Activated naive CD4-positive, alpha-beta T cell (primary cell): ENCODE measurements at places on chromosomes 16 and 17.

DNA sequence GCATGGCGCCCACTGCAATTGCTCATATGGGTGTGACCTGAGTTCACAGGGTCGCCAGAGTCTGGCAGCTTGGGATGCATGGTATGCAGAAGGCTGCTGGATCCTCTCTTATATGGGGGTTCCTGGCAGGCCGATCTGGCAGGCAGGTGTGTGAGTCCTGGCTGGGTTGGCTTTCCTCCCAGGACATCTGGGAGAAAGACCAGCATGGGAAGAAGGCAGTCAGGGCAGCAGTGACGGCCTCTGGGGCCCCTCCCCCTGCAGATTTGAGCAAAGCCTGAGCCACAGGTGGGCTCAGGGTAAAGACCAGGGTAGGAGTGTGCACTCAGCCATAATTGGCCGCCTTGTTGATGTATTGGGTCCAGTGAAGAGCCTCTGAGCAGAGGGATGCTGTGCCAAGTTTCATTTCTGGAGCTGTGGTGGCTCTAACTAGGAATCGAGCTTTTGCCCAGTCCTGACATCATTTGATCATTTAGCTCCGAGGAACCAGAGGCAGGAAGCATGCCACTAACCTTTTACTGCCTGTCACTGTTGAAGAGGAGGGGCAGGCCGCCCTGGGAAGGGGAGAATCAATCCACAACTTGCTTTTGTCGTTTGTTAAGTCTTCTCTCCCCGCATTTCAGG, 174.3 kb downstream of the CCDC182 start:
- DNase-seq = no peak

- DNase-seq = no peak
Observed at GRCh38 chr16:35533683-35534082, 2074.3 kb downstream of the TP53TG3F start.

DNA sequence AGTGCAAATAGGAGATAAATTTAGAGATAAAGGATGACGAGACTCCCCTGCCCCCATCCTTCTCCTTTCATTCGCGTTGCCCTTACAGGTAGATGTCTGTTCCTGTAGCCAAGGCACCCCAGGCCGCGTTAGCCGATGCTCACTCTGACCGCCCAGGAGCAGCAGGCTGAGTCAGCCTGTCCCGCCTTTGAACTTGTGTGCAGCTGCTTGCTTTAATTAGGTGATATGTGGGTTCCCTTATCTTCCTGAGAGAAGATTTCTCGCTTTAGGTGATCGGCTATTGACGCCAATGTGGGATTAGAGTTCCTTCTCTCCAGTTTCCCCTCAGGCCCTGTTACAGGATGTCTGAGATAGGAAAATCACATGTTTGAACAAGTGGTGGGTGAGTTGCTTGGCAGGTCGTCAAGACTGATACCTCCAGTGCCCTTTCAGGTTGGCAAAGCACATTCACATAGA, 119.5 kb downstream of the MSI2 start:
- no peak for DNase-seq

DNA sequence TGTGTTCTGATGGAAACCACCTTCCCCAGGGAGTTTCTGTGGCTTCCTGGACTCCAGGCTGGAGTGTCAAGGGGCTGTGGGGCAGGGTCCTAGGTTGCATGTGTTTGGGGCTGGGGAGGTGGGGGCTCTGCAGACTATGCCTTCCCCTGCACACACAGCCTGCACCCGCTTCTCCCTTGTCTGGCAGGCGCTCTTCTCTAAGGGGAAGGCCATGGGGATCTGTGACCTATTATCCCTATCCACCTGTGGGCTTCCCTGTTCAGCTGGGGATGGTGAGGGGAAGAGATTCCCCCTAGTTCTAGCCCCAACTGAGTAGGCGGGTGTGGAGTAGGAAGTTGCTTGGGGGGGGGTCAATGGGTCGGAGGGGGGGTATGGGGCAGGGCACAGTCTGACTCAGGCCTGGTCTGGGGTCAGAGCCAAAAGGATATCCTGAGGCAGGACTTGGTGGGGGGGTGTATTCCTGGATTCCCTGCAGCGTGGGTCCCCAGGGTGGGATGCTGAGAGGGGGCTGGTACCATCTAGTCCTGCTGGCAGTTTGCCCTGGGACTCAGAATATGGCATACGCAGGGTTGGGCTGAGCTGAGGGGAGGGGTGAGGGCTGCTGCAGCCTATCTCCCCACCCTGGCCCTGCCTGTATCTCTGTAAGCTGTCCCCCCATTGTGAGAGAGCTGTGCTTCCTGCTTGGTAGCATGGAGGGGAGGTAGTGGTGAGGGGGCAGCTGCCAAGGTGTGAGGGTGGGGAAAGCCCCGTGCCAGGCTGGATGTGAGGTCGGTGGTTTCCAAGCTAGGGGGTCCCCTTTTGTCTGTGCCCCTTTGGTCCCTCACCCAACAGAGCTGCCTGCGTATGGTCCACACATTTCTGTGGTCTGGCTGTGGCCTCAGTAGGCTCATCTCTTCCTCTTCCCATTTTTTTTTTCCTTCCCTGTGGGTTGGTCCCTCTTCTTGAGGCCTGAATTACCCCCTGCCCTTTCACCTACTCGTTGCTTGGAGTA, 14.7 kb downstream of the RARA start:
- no peak for DNase-seq

DNA sequence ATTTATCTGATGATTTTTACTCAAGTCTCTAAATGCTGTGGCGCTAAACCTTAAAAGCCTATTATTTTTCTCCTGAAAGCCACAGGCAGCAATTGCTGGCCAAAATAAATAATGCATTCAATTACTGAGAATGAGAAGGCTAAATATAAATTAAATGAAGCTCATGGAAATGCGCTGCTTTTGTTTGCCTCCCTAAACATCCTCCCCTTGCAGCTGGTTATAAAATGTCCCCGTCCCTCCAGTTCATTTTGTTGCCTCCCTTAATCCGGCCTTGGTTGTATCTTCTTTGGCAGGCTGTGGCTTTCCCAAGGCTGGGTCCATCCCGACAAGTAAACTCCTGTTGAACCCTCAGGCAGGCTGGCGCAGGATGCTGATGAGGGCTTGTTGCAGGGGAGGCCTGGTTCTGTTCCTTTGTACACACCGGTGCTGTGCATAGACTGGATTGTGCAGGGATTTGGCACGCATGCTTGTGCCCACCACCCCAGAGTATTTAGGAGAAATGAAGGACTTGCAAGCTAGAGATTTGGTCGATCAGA, 62.7 kb downstream of the KNOP1 start:
- DNase-seq = no peak

GRCh38 chr16:78242239-78242630, 142.8 kb downstream of the WWOX start:
- no peak for DNase-seq

DNA sequence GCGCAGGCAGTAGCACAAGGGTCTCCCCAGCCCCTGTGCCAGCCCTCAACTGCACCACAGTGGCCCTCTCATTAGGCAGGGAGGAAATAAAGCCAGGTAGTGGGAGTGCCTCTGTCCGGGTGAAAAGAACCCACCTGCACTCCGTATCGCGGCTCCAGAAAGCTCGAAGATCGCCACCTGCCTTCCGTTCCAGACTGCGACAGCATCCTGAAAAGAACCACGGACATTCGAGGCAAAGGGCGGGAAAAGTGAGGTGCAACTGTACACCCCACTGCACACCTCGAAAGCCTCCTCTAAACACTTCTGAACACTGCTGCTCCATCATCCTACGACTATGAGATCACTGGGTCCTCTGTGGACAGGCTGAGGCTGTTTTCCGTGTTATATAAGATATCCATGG, 28.7 kb downstream of the IFT140 start:
- no peak for DNase-seq

- no peak for DNase-seq
Observed at GRCh38 chr16:58530179-58530578, 14.9 kb downstream of the SETD6 start.

- DNase-seq = no peak
Observed at GRCh38 chr17:2395258-2396181, 5.3 kb downstream of the MNT start.

DNA sequence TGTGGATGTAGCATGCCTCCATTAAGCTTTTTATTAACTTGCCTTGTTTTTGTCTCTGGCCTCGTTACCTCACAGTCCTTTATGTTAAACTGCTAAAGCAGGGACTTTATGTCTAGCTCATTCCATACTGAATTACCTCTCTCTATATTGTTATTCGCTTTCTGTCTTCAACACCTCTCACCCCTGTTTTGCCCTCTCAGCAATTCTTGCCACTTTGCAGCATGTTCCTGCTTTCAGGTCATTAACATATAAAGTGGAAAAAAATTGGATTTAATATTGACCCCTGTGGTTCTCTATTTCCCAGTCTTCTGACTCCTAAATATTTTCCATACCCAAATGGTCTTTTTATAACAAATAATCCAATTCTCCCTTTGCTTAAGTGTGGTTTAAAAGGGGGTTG, 810.4 kb upstream of the KIF2B start:
- no peak for DNase-seq

- DNase-seq = no peak
Observed at GRCh38 chr17:54372069-54372749, 528.4 kb upstream of the TOM1L1 start.

DNA sequence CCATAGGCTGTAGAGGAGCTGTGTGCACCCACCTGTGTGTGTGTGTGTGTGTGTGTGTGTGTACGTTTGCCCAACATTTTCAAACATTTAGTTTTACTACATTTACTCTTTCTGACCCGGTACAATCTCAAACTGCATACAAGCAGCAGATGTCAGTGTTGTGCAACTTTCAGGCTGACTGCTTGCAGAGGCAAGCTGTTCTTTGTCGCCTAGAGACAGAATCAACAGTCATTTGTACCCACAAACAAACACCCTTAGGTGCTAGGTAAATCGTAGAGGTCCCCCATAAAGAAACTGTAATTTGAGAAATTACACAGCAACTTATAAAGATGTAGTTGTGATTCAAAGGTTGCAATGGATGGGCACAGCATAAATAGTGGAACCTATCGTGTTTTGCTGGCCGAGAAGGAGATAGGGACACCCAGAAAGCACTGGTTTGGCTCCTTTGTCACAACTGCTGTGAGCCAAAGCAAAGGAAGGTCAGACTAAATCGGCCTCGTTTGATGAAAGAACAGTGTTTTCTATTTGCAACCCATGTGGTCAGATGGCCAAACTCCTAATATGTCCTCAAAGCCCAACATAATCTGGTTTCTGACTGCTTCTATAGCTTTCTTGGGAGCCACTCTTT, 478.4 kb downstream of the TOX3 start:
- DNase-seq = no peak

DNA sequence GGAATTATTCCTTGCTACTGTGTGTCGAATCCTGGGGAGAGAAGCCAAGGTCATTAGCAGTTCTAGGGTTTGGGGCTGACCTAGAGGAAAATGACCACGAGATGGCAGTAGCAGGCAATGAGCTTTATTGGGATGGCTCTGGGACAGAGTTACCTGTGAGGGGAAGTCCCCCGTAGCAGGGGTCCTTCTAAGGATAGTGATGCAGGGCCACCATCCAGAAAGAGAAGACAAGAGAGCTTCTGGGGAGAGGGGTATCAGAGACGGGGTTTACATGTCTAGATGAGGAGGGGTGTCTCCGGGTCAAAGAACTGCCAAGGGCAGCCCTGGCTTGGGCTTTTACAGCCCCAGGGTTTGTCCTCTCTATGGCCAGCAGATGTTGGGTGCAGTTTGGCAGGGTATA, 6.4 kb upstream of the GGT6 start:
- DNase-seq = no peak

DNA sequence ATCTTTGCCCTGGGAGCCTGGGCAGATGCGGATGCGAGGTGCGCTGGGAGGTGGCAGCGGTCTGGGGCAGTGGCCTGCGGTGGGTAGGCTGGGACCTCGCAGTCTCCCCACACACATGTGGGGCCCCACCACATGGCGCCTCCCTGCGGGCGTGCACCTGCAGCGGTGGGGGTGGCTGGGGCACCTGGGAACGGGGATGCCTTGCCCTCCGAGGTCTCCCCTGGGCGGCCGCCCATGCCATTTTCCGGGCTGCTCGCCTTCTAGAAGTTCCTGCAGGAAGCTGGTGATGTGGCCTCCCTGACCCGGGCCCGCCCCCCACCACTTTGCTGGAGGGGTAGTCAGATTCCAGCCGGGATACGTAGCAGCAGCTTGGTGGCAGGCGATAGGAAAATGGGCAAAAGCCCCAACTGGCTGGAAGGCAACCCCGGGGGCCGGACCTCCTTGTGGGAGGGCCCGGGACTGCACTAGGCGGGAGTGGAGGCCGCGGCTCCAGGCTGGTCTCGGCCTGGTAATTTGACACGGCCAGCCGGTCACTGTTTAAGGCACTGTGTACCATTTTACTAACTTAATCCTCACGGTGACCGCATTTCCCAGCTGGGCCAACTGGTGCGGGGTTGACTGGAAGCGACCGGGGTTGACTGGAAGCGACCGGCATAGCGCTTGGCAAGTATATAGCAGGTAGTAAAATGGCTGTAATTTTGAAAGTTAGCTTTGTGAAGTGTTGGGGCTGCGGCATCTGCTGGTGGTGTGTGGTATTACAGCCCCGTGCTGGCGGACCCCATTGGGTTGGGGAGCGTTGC, 38.5 kb downstream of the IGF2BP1 start:
- DNase-seq = no peak

DNA sequence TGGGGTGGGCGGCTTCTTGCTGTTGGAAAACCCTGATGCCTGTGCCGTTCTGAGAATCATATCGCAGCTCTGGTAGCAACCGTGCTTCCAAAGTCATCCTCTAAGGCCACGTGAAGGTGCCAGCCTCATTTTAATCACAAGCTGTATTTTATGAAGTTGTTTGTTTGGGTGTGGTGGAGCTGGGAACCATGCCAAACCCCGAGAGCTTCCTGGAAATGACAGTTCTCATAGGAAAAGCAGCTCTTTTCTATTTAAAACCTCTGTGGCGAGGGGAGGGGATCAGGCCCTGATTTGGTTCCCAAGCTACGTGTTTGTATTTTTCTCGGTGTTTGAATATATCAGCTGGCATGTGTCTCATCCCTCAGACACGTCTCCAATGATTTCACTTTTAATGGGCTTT, 21.7 kb downstream of the KNOP1 start:
- DNase-seq = peak; percentile 57

GRCh38 chr17:78114831-78115723, 13.5 kb downstream of the TMC6 start:
- DNase-seq = no peak

DNA sequence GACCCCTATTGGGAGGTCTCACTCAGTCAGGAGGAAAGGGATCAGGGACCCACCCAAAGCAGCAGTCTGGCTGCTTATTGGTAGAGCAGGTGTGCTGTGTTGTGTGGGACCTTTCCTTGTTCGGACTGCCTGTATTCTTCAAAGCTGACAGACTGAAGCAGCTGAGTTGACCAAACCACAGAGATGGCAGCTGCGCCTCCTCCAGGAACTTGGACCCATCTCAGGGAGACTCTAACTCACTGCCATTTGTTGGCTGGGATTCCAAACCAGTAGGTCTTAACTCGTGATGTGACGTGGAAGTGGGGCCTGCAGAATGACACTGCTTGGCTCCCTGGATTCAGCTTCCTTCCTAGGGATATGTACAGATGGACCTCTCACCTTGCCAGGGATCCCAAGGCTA, 9.6 kb upstream of the UQCRC2 start:
- no peak for DNase-seq

DNA sequence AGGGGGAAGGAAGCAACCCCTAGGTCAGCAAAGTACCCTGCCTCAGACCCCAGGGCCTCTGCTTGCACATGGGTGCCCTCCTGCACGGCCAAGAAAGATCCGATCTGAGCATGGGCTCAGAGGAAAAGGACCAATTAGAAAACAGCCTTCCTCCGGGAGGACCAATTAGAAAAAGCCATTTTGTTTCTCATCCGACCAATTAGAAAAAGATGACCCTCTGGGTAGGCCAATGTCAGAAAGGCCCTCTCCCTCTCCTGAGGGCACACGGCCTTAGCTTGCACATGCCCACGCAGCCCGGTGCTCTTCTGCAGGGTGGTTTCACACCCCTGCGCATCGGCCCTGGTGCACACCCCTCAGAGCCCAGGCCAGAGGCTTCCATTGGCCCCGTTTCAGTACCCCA, 5.1 kb upstream of the CISD3 start:
- no peak for DNase-seq
